ENCODE measurements at places on chromosomes 4 and X.
A peak's percentile ranks its signal among the peaks of the same experiment; 100 is the strongest.

DNA sequence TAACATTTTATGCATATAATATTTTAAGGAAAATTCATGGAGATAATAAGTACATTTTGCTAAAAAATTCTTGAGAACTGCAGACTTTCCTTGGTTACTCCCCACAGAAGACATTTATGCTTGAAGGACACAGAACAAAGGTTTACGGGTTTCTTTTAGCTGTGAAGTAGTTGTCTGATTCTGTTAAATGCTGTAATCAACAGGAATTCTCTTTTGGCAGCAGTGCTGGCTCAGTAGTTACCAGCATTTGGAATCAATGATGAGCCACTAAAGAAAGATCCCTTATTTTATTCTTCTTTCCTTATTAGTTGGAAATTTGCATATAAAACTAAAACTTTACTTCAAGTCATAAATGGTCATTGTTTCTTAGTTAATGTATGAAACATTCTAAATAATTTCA lies 199.3 kb upstream of the FAT4 start:
- no peak for DNase-seq

GRCh38 chrX:75625232-75625631 lies 102.4 kb upstream of the ZDHHC15 start:
- DNase-seq = no peak

DNA sequence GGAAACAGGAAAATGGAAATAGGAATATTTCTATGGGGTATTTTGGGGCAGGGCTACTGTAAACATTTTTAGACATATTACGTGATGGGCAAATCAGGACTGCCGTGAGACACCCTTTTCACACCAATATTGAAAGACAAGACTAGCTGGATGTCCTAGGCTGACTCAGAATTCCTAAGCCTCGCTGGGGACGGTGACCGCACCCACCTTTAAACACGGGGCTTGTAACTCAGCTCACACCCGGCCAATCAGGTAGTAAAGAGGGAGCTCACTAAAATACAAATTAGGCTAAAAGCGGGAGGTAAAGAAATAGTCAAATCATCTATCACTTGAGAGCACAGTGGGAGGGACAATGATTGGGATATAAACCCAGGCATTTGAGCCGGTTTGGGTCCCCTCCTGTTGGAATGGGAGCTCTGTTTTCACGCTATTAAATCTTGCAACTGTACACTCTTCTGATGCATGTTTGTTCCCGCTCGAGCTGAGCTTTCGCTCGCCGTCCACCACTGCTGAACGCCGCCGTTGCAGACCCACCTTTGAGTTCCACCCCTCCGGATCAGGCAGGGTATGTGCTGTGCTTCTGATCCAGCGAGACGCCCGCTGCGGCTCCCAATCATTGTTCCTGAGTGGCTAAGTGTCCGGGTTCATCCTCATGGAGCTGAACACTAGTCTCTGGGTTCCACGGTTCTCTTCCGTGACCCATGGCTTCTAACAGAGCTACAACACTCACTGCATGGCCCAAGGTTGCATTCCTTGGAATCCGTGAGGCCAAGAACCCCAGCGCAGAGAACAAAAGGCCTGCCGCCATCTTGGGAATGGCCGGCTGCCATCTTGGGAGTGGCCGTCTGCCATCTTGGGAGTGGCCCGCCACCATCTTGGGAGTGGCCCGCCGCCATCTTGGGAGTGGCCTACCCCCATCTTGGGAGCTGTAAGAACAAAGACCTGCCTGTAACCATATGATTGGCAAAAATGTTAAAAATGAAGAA lies 152.6 kb downstream of the CRLF2 start:
- DNase-seq = no peak

- DNase-seq = no peak
These were observed 155.5 kb downstream of the RAB28 start for GRCh38 chr4:13328591-13328990.

DNA sequence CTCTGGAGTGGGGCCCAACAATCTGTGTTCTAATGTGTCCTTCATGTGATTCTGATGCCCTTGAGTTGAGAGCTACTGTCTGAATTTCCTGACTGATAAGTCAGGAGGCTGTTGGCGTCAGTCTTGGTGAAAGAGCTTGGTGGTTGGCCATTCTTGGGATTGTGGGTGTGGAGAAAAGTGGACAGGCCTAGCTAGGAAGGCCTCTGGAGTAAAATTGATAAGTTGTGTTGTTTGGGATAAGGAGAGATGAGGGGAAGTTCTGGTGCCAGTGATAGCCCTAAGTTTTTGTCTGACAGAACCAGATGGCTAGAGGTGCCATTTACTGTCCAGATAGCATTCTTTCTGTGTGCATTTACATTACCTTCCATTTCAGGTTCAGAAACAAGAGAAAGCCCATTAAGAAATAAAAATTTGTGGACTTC lies 11.7 kb downstream of the NSD2 start:
- no peak for DNase-seq

DNA sequence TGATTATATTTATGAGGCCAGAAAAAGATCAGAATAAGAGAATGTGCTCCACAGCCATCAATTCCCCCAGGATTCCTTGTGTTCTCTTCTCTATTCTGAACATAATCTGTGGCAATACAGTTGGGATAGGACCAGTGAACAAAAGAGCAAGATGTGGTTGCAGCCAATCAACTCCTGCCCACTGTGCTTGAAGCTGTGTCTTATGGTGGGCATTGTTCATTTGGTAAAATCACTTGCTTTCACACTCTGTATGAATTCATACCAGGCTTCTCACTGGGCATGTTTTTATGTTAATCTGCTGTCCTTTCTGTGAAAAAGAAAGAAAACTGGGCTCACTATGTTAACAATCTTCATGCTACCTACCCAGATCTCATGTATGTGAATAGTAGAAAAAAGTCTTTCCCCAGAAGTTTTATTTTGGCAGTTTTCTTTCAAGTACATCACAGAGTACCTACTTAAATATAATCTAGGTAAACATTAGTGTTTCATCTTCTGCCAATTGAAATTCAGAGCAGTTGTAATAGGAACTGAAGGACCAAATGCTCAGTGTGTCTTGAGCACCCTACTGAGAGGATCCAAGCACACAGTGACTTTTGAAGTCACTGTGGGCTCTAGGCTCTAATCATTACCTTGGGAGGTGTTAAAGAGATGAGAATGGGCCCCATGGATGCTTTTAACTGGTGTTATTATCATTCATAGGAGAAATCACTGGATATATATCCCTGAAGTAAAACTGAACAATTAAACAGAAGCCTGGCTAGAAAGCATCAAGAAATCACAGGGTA lies 429.2 kb upstream of the TRAM1L1 start:
- DNase-seq = no peak

GRCh38 chr4:78951862-78952472 lies 12.7 kb upstream of the PAQR3 start:
- DNase-seq = peak; percentile 17

DNA sequence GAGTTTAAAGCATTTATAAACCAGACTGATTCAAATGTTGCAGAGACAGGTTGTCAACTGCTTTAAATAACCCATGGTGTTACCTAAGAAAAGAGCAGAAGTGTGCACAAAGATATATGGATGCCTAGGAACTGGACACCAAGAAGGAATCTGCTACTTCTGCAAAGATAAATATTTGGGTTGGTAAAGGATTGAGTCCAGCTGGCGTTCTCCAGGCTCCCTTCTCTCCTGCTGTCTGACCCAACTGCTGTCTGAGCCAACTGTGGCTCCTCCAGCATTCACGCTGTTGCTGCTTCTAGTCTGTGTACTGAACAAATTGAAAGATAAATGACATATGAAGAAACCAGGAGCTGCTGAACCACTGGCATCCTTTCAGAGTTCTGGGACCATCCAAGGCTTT lies 1167.8 kb upstream of the PRKX start:
- DNase-seq = no peak

- DNase-seq = no peak
These were observed 99.5 kb downstream of the NLGN4X start for GRCh38 chrX:6129195-6129594.

DNA sequence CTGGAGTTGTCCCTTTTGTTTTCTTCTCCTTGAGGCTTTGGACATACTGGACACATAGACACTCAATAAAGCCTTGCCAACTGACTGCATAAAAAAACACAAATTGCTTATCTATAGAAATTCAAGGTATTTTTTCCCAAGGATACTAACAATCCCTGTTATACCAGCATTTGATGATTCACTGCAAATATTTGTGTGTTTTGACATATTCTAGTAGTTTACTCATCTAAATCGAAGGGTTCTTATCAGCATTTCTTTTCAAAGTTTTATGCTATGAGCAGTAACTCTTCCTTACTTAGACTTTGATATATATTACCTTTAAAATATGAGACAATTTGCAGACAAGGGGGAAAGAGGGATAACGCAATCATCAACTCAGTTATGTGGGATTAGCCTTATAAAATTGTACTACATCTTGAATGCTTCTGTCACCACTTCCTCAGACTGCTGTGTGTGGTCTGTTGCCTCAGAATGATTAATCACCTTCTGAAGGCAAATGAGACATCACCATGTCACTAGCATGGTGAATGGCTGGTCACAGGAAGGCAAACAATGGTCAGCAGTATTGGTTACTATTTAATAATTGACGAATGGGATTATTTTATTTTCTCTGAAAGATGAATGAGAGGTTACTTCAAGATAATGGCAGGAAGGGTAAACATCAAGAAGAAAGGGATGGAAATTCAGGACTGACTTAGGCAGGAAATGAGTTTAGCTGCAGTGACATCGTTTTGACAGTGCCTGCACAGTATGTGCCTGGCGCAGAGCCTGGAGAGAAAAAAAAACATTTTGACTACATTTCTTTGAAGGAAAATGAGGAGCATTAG lies 544.3 kb upstream of the CNKSR2 start:
- no peak for DNase-seq

GRCh38 chr4:1802151-1802715 lies 9.1 kb downstream of the FGFR3 start:
- no peak for DNase-seq

- no peak for DNase-seq
These were observed 25.8 kb downstream of the PIN4 start for GRCh38 chrX:72207366-72207765.

DNA sequence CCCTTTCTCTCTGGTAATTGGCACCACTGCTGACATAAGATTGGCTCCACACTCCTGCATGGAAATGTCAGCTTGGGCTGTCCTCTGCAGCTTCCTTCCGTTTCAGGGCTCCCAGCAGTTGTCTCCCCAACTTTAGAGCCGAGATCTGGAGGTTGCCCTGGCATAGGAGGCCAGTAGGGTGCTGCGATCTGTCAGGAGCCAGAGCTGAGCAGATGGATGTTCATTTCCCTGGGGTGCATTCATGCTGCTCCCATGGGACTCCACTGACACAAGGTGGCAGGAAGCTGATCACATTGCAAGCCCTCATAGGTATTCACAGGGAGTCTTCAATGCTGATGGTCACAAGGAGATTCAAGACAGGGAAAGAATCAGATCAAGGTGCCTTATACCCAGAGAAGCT lies 116.6 kb upstream of the RAI2 start:
- DNase-seq = no peak

- no peak for DNase-seq
These were observed 48.3 kb downstream of the ABLIM2 start for GRCh38 chr4:8110071-8110986.

GRCh38 chr4:7432531-7433375 lies 2.0 kb downstream of the PSAPL1 start:
- DNase-seq = no peak

GRCh38 chrX:55220119-55220794 lies at the start of gene PAGE5:
Gene PAGE5, plus strand, starts transcription at chrX:55220346. Its CDS starts 1,037 bp downstream, at chrX:55221383.
- DNase-seq = no peak

DNA sequence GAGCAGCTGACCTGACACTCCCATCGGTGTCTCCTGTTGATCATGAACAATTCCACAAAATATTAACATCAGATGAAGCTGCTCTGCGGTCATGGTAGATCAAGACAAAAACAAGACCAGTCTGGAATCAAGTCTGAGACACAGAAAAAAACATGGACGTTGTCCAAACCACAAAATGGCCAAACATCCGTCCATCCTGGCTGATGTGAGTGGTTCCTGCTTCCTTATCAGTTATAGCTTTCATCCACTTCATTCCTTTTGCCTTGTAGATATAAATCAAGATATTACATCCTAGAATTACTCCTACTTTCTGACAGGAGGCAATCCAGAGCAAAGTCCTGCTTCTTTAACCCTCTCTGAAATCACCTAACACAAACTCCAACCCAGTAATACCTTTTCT lies 28.8 kb upstream of the PCSK1N start:
- DNase-seq = no peak

DNA sequence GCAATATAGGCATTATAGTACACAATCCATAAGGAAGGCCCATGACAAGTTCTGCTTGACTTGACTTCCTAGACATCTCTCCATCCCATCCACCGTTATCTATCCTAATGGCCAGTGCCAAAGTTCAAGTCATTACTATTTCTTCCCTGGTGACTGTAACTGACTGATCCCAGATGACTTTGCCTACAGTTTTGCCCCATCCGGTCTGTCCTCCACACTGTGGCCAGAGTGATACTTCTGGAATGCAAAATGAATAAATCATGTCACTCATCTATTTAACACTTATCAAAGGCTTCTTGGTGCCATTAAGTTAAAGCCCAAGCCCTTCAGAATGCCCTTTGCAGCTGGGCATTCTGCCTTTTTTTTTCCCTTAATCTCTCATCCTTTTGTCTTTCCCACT lies 130.8 kb downstream of the PPARGC1A start:
- no peak for DNase-seq

- no peak for DNase-seq
These were observed 39.5 kb downstream of the SPARCL1 start for GRCh38 chr4:87489678-87490077.

- DNase-seq = no peak
These were observed 58.5 kb downstream of the TEX13C start for GRCh38 chrX:125378205-125378604.

DNA sequence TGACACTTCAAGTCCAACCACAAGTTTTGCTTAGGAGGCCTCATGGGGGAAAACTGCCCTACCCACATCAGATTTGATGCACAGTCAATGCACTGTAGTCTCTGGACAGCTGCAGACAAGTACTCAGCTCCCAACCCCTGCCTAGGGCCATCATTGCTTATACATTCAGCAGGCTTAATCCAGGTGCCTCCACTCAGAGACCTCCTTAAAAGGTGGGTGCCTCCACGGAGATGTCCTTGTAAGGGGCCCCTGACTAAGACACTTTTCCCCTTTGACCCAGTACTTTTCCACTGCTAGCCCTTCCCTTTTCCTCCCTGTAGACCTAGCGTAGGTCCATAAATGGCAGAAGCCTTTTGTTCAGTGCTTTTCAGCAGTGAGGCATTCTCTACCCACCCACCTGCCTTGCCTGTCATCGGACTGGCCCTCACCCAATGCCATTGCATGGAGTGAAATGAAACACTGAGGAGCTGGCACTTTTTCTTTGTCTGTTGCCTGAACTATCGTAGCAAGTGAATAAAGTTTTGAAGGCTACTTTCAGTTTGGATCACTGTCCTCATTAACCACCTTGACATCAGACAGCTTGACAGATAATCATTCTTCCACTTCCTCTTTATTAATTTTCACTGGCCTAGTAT lies 23.8 kb upstream of the PLK4 start:
- DNase-seq = no peak

Measured in T-helper 1 cell (primary cell).